ENCODE measurements at places on chromosomes 11 and 22.

DNA sequence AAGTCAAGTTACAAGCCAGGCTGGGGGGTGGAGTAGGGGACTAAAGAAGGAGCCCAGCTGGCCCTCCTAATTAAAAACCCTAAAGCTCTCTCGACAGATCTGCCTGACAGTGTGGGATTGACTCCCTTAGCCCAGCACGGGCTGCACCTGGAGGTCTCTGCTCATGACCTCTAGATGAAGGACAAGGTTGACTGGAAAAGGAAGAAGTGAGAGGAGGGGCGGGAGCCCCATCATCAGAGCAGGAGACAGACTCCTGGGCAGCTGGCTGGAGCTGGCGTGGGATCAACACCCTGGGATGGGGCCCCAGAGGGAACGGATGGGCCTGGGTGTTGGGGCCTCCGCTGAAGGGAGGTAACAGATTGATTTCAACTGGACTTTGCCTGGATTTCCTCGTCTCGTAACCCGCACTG lies 46.1 kb downstream of the RPUSD4 start:
- H3K4me3 ChIP-seq: no peak overlapping the region
- H3K4me1 ChIP-seq: peaks cover 7% of the 10 kb centered on the region
- DNase-seq: no peak
- no peaks in the 10 kb centered on the region for H3K36me3 ChIP-seq
- no peaks in the 10 kb centered on the region for H3K27me3 ChIP-seq
- no peak overlapping the region for H3K27ac ChIP-seq

DNA sequence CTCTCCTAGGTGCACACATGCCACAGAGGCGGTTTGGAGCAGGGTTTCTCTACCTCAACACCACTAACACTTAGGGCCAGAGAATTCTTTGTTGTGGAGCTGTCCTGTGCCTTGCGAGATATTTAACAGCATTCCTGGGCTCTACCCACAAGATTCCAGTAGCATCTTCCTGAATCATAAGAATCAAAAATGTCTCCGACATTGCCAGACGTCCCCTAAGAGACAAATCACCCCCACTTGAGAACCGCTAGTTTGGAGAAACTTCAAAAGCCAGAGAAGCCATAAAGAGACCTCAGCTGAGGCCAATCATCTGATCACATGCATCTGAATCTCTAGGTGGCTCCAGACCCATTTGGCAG lies 16.1 kb downstream of the MFNG start:
- H3K4me3 ChIP-seq: no peak overlapping the region
- no peak for DNase-seq
- H3K27ac ChIP-seq: no peak overlapping the region
- H3K27me3 ChIP-seq: no peaks in the 10 kb centered on the region
- H3K4me1 ChIP-seq: no peaks in the 10 kb centered on the region
- peaks cover 34% of the 10 kb centered on the region for H3K36me3 ChIP-seq

GRCh38 chr11:128497061-128497775 lies 90.1 kb downstream of the ETS1 start:
- DNase-seq: no peak
- H3K4me3 ChIP-seq: no peak overlapping the region
- H3K4me1 ChIP-seq: peaks cover 69% of the 10 kb centered on the region
- peak overlapping the region; percentile 70 for H3K27ac ChIP-seq
- H3K36me3 ChIP-seq: peaks cover 40% of the 10 kb centered on the region

DNA sequence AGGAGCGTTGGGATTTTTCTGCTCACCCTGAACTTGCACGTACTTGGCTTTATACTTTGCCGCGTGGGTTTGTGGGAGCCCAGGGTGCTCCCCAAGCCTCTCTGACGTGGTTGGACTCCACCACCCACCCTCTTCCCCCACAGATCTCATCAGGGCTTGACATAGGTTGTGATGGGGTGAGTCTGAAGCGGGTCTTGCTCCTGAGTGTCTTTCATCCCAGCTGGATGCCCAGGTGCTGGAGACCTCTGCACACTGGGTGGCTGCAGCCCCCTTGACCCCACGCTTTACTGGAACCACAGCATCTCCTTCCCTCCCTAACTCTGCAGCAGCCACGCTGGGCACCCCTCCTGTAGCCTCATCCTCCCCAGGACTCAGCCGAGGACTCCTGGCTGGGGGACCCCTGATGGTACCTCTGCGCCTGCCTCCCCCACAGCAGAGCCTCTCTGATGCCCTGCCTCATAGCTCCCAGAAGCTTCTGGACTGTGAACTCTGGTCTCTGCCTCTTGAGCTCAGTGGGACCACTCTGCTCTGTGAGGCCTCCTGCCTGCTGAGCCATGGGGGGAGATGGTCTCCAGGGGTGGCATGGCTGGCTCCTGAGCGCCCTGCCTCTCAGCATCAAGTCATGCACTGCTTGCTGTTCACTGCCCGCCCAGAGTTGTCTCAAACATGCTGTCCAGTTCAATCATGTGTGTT lies 45.2 kb downstream of the MYEOV start:
- H3K27ac ChIP-seq: no peak overlapping the region
- peaks cover 18% of the 10 kb centered on the region for H3K4me1 ChIP-seq
- H3K4me3 ChIP-seq: no peak overlapping the region
- H3K36me3 ChIP-seq: no peaks in the 10 kb centered on the region
- DNase-seq: no peak

- H3K27ac ChIP-seq: peak overlapping the region; percentile 10
- no peaks in the 10 kb centered on the region for H3K27me3 ChIP-seq
- no peak overlapping the region for H3K4me3 ChIP-seq
- peak; percentile 17 for DNase-seq
These were observed 308.7 kb downstream of the DDX10 start for GRCh38 chr11:108973402-108974162.

- no peaks in the 10 kb centered on the region for H3K4me1 ChIP-seq
- no peaks in the 10 kb centered on the region for H3K36me3 ChIP-seq
- H3K27me3 ChIP-seq: no peaks in the 10 kb centered on the region
These were observed 308.7 kb downstream of the DCDC1 start for GRCh38 chr11:31060880-31061279.

DNA sequence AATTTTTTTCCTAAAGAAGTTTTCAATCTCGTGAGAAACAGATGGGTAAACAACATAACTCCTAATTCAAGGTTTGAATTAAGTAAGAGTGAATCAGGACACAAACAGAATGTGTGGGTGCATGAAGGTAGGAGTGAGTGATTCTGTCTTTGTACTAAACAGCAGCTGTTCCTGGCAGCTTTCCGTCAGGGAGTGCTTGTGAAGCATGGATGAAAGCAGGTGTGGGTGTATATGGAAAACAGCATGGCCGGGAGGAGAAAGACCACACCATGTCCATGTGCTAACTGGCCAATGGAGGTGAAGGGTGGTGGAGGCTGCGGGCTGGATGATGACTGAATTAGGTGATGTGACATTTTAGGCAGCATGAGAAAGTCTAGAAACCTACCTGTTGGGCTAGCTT lies 49.6 kb downstream of the BARX2 start:
- no peak overlapping the region for H3K27ac ChIP-seq
- no peaks in the 10 kb centered on the region for H3K36me3 ChIP-seq
- no peak for DNase-seq
- H3K4me3 ChIP-seq: no peak overlapping the region

DNA sequence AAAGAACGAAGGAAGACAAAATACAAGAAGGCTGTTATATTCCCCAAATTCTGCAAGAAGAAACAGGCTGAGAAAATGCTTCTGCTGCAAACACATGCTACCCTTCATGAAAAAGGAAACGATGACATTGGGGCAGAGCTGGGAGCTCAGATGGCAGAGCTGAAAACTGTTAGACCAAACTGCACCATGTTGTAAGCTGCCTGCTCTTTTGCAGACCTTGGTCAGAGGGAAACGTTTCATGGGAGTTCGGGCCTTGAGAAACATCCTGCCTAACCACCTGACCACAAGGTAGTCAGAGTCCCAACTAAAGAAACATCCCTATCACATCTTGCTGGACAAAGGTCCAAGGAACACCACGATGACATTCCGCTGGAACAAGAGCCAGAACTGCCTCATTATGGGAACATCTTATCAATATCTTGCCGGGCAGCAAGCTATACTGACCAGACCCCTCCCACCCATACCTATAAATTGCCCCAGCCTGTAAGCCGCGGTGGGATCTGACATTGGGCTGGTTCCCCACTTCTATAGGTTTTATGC lies 110.7 kb upstream of the CTSC start:
- H3K27me3 ChIP-seq: no peaks in the 10 kb centered on the region
- H3K36me3 ChIP-seq: no peaks in the 10 kb centered on the region
- no peak overlapping the region for H3K27ac ChIP-seq
- no peak for DNase-seq
- no peaks in the 10 kb centered on the region for H3K4me1 ChIP-seq
- no peak overlapping the region for H3K4me3 ChIP-seq

- no peak overlapping the region for H3K4me3 ChIP-seq
- no peaks in the 10 kb centered on the region for H3K27me3 ChIP-seq
- no peak for DNase-seq
- H3K27ac ChIP-seq: no peak overlapping the region
- peaks cover 32% of the 10 kb centered on the region for H3K36me3 ChIP-seq
These were observed 44.1 kb downstream of the DRG1 start for GRCh38 chr22:31443516-31443915.

DNA sequence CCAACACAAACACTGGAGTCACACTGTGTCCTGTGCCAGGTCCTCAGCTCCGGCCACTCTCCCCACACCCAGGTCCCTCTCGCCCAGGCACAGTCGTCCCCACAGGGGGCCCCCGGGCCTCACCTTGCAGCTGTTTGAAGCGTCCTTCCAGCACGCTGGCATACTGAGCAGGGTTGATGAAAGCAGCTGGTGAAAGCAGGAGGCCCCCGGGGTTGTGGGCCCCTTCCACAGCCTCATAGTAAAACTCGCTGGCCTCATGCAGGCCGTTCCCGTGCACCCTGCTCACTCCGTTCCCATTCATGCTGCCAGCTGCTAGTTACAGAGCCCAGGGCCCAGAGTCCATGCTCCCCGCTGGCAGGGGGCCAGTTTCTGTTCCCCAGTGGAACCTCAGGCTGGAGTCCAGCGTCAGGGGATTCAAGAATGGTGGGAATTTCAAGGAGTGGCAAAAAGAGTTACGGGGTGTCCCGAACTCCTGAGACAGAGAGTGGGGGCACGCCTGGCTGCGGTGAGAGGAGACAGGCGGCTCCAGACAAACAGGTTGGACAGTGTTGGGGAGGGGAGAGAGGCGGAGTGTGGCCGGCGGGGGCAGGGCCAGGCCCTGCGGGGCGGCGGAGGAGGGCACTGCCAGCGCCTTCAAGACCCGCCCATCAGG lies 10.6 kb downstream of the SPTBN2 start:
- peaks cover 37% of the 10 kb centered on the region for H3K4me1 ChIP-seq
- H3K27me3 ChIP-seq: no peaks in the 10 kb centered on the region
- H3K4me3 ChIP-seq: peak overlapping the region; percentile 43
- peaks cover 7% of the 10 kb centered on the region for H3K36me3 ChIP-seq
- DNase-seq: peak; percentile 17

- no peak overlapping the region for H3K4me3 ChIP-seq
- H3K27ac ChIP-seq: no peak overlapping the region
- no peaks in the 10 kb centered on the region for H3K36me3 ChIP-seq
- DNase-seq: no peak
- H3K27me3 ChIP-seq: no peaks in the 10 kb centered on the region
- peaks cover 13% of the 10 kb centered on the region for H3K4me1 ChIP-seq
These were observed 35.4 kb downstream of the LARGE1 start for GRCh38 chr22:33884829-33885228.

GRCh38 chr11:115284773-115285172 lies 219.4 kb downstream of the CADM1 start:
- DNase-seq: no peak
- no peaks in the 10 kb centered on the region for H3K4me1 ChIP-seq
- no peak overlapping the region for H3K4me3 ChIP-seq
- H3K36me3 ChIP-seq: no peaks in the 10 kb centered on the region
- no peak overlapping the region for H3K27ac ChIP-seq

DNA sequence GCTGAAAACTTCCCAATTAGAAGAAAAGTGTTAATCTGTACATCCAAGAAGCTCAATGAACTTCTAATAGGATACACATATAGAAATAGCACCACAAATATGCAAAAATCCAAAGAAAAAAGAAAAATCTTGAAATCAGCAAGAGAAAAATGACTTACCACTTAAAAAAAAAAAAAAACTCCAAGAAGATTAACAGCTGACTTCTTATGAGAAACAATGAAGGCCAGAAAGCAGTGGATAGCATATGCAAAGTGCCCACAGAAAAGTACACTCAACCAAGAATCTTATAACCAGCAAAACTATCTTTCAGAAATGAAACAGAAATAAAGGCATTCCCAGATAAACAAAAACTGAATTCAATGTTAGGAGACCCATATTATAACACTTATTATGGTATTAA lies 29.9 kb upstream of the OR5B12 start:
- no peaks in the 10 kb centered on the region for H3K27me3 ChIP-seq
- no peaks in the 10 kb centered on the region for H3K36me3 ChIP-seq
- H3K27ac ChIP-seq: no peak overlapping the region
- DNase-seq: no peak
- no peak overlapping the region for H3K4me3 ChIP-seq

GRCh38 chr11:117828611-117829368 lies 4.2 kb upstream of the FXYD2 start:
- H3K27me3 ChIP-seq: peaks cover 11% of the 10 kb centered on the region
- no peaks in the 10 kb centered on the region for H3K36me3 ChIP-seq
- DNase-seq: peak; percentile 40
- H3K4me1 ChIP-seq: peaks cover 25% of the 10 kb centered on the region

DNA sequence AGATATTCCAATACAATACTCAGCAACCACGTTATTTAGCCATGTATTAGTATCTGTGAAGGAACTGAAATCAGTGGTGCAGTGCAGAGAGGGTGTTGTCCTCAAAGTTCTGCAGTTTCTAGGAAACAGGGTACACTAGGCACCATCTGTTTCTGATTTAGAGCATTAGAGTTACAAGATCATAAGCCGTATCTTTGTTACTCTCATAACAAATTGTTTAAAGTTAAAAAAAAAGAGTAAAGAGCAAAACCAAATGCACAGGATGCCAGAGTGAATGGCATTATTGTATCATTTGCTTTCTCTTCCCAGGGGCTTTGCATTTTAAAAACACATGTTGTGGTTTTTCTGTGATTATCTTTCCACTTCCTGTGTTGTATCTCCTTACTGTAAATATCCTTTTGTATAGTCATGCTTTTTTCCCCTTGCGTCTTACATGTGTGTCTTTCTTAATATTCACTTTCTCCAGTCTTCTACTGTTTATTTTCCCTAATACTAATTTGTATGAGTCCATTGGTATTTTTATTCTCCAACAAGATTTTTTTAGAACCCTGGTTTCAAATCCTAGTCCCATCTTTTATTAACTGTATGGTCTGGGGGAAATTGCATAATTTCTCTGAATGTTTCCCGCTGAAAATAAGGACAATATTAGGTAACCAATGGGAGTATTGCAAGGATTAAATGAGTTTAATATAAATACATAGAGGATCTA lies 15.2 kb upstream of the NUP160 start:
- H3K27me3 ChIP-seq: no peaks in the 10 kb centered on the region
- H3K27ac ChIP-seq: no peak overlapping the region
- no peak overlapping the region for H3K4me3 ChIP-seq
- no peak for DNase-seq
- peaks cover 2% of the 10 kb centered on the region for H3K4me1 ChIP-seq
